ENCODE measurements at places on chromosomes 5 and 9.

DNA sequence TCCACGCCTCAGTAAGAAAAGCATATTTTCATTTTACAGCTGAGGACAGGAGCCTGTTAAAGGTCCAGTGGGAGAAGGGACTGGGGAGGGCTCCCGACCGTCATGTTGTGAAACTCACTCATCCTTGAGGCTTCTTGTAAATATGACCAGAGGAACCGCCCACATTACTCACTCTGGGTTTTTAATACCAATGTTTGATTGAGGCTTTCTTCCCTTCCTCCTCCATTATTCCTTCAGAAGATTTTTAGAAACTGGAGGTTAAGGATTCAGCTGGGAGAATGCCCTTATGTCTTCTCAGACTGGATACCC lies 61.4 kb upstream of the GLRX start:
- peak; percentile 19 for DNase-seq

DNA sequence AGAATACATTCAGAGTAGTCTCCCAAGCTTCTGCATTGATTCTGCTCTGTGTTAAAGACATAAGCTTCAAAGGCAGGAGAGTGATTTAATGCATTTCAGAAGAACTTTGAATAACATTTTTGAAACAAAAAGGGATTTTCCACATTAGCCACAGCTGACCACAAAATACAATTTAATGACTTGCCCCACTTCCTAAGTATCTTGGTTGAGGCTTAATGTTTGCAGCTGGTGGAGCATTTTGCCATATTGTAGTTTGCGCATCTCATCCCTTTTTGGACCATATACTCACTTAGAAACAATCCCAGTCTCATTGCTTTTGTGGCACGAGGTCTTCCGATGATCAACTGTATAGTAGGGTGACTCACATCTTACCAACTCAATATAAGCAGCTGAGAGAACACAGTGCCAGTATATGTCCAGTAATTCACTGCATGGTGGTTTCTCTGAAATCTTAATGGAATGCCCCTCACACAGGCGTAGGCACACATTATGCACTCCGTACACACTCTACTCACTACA lies 455.8 kb upstream of the PTGER4 start:
- peak; percentile 11 for DNase-seq

DNA sequence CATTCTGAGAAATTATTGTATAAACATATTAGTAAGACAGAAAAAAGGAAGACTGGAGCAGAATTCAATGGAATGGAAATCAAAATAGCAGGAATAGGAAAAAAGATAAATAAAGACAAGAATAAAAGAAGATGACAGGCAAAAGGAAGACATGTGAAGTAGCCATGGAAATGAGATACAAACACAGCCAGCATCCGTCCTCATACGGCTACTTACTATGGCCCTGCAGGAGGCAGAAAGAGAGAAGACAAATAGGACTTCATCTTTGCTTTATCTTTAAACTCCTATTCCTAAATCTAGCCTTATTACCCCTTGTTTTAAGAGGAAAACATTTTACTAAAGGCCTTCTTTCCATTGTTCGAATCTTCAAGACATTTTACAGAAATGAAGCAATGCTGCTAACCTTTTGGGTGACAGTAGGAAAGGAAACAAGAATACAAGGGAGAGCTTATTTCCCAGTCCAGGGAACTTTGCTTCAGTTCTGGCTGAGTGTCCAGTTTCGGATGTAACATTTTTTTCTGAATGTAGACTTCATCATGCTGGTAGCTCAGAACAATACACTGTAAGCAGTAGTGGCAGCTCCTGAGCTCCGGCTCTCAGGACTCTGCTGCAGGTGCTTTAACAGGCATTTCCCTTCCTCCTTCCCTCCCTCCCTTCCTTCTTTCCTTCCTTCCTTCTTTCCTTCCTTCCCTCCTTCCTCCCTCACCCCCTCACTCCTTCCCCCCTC lies 106.4 kb upstream of the SLC12A2 start:
- DNase-seq: no peak

DNA sequence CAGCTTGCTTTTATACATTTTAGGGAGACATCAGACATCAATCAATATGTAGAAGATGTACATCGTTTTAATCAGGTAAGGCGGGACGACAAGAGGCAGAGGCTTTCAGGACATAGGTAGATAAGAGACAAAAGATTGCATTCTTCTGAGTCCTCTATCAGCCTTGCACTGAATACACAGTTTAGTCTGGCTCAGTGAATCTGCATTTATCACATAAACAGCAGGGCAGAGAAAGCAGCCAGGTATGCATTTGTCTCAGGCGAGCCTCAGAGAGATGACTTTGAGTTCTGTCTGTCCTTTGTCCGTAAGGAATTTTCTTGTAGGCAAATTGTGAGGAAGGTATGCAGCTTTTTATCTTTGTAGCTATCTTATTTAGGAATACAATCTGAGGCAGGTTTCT lies 202.8 kb upstream of the TAS2R1 start:
- DNase-seq: no peak

- peak; percentile 46 for DNase-seq
Measured at GRCh38 chr9:100098046-100098886, 534 bp downstream of the ERP44 start.

DNA sequence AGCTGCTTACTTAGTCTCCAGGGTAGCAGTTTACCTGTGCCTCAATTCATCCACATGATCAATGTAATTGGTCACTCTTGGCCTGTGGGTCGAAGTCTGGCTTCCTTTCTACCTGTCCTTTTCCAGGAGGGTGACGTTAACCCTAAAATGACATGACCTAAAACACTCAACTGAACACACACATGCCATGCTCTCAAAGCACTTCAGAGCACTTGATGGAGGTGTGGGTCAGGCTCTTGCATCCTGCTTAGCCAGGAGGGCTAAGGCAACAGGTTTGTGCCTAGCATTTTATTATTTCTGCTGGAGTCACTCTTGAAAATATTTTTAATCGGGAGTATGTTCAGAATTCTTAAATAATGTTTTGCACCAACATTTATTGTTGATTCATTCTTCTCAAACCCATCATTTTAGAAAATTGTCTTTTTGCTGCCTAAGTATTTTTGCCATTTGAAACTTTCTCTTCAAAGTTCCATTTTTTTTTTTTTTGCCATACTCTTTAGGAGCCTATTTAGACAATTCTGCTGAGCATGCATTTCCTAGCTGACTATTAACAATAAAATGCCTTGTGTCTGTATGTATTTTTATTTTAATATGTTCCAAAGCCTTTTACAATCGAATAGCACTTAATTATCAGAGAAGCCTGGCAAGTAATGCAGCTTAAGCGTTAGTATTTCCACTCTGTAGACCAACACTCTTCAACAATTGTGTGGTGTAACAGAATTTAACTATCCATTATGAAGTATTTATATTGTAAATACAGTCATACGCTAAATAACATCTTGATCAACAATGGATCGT lies 59.1 kb downstream of the ATP10B start:
- no peak for DNase-seq

GRCh38 chr5:10332301-10332700 lies 21.2 kb upstream of the MARCHF6 start:
- DNase-seq: no peak

GRCh38 chr5:112012104-112012503 lies 255.1 kb upstream of the NREP start:
- no peak for DNase-seq

DNA sequence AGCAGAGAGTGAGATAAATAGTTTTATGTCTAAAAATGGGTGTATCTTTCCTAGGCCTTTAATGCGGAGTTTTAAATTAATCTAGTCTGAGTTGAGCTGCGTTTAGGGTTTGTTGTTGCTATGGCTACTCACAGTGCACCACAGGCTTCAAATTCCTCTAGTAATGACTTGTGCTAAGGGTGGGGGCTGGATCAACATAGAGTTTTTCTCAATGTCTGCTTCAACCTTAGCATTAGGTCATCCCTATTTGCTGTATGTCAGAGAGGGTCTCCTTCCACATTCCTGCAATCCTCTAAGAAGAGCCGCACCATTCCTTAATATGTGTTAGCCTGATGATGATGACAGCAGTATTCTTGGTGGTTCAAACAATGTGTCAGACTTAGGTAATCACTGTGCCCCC lies 465.6 kb upstream of the KIF2A start:
- no peak for DNase-seq

- DNase-seq: no peak
Measured at GRCh38 chr5:147415651-147416050, 94.2 kb downstream of the DPYSL3 start.

GRCh38 chr9:23747088-23748075 lies 78.7 kb downstream of the ELAVL2 start:
- no peak for DNase-seq

GRCh38 chr5:142808878-142809598 lies 38.9 kb downstream of the ARHGAP26 start:
- no peak for DNase-seq

DNA sequence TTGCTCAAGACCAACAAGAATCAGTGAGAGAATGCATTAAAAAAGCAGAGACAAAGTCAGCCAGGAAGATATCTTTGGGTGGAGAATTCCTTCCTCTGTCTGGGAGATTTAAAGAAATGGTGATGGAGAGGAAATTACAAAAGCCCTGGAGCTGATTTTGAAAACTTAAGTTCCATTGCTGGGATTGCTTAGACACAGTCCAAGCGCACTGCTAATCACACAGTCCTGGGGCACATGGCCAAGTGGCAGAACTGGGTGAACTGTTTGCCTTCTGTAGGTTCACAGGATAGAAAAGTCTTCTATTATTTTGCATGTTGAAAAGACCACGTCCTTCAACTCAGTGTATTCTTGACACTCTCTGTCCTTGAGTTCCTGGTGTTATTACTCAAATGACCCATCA lies 284.9 kb upstream of the FBXL7 start:
- DNase-seq: no peak

DNA sequence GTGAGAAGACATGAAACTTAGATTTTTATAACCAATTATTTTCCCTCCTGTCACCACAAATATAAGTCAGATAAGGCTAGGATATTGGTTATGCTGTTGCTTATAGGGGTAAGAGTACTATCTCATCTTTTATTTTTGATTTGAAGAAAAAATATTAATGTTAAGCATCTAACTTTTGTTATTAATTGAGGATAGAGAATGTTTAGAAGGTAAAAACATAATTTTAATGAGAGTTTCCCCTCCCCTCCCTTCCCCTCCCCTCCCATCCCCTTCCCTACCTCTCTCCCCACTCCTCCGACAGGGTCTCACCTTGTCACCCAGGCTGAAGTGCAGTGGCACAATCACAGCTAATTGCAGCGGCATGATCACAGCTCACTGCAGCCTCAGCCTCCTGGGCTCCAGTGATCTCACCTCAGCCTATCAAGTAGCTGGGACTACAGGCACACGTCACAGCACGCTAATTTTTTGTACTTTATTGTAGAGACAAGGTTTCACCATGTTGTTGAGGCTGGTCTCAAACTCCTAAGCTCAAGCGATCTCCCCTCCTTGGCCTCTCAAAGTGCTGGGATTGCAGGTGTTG lies 86.7 kb downstream of the RIC1 start:
- no peak for DNase-seq

DNA sequence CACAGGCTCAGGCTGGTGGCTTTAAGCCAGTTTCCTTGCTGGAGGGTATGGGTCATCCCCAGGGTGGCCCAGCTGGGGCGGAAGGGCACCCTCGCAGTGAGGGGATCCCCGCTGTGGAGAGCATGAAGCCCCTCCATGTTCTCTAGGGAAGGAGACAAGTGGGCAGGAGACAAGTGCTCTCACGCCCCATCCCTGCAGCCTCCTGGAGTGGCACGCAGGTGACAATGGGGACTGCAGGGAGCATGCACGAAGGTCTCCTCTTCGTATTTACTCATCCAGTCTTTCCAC lies 83.3 kb downstream of the GTF3C4 start:
- no peak for DNase-seq

GRCh38 chr5:80953587-80953986 lies 6.6 kb upstream of the RASGRF2 start:
- no peak for DNase-seq

GRCh38 chr5:55691265-55692105 lies 20.6 kb downstream of the SLC38A9 start:
- DNase-seq: peak; percentile 52

DNA sequence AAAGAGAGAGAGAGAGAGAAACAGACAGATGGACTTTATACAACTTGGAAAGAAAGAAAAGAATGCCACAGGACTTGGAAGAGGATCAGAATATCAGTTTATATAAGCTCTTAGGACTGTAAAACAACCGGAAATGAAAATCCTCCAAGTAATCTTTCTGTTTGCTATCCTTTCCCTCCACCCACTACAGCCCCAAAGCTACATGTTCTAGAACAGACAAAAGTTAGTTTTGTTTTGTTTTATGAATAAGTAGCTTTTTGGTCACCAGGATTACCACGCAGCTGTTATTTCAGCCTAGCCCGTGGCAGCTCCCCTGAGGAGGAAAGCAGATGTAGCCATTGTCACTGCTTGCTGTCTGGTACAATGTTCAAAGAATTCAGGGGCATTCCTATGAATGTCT lies 66.6 kb downstream of the SH3TC2 start:
- DNase-seq: no peak

GRCh38 chr5:120039111-120039510 lies 409.8 kb downstream of the FAM170A start:
- no peak for DNase-seq

DNA sequence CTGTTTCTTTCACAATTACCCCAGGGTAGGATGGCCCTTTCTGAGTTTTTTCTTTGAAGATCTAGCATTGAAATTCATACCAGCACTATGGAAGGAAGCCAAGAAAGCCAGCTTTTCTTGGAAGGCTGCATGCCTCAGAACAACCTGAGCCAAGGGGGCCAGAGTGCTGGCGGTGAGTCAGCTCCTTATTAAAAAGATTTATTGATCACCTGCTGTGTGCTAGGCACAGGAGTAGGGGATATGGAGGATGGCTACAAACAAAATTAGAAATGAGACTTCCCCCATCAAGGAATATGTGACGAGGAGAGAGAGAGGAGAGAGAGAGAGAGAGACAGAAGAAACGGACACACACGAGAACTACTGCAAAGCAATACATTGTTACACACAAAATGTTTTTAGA lies 184.6 kb upstream of the PUM3 start:
- no peak for DNase-seq

- DNase-seq: no peak
Measured at GRCh38 chr5:173300389-173301047, 27.7 kb downstream of the STC2 start.

- peak; percentile 46 for DNase-seq
Measured at GRCh38 chr5:160260881-160261815, 31.8 kb downstream of the FABP6 start.

DNA sequence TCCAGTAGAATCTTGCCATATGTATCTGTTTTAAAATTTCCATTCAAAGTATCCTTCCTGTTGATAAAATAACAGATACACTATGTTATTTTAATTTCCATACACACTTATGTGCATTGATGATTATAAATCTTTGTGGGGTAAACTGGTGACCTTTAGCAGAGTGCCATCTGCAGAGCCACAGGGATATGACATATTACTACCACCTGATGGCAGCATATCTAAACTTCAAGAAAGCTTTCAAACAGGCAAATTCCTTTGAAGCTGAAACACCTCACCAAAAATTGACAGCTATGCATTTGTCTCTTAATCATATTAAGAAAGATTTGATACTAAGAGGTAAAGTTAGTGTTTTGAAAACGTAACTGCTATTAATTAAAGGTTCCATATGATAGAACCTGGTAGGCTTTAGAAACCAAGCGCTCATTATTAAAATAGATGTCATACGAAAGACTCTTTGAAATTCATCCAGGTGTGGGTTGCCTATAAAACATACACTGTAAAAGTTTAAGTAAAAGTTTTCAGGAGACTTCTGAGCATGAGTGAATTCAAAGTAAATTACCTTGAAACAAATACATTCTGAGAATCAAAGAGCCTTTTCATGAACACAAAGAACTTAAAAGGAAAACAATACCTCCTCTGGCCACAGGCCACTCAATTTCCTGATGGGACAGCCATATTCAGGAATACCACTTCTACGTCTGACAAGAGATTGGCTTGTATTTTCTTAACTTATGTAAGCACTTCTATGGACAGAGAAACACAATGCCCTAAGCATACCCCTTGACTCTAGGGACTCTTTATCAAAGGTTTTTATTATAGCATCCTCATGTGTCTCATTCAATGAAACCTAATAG lies 93.3 kb downstream of the KIAA0825 start:
- DNase-seq: peak; percentile 12

Measured in hepatic stellate cell (primary cell).